Lower leg skin (tissue), 4 donors: ENCODE measurements at places on chromosomes 5 and 9.

DNA sequence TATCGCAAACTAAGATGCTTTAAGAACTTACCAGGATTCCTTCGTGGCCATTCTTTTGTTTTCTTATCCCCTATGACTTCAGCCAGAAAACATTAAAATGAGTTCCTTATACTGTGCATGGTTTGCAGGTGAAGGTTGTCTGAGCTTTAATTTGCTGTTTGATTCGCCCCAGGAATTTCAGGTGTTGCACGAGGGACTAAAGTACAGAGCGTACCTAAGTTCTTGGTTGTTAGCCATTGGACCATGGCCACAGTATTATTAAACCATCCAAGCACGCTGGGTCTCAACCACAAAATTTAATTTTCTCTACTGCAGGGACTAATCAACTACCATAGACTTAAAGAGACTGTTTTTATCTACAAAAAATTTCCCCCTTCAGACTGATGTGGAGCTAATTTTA, 208.4 kb upstream of the MPDZ start:
- no peak for DNase-seq

GRCh38 chr9:115373000-115373709, 255.2 kb upstream of the TNC start:
- DNase-seq, result no peak

GRCh38 chr9:89873801-89874200, 269.0 kb downstream of the GADD45G start:
- DNase-seq, result no peak

GRCh38 chr5:146306838-146307237, 31.8 kb upstream of the POU4F3 start:
- no peak for DNase-seq

DNA sequence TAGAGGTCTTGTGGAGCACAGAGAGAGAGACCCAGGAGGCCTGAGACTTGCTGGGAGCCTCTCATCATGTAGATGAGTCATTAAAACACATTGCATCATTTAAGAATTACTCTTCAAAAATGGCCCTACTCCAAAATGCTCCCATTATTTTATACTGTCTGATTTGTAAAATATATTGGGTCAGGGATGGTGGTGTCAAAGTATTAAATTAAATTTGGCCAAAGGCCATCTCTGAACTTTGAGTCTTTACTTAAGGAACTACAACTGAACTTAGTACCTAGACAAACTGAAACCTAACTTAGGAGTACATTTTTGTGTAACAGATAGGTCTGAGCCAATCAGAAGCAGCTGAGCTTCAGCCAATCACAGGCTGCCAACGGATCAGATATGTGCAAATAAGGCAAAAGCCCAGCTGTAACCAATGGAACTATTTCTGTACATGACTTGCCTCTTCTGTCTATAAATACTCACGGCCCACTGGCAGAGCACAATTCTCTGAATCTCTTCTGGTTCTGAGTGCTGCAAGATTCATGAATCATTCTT, 657.2 kb downstream of the TLE1 start:
- DNase-seq, result no peak

DNA sequence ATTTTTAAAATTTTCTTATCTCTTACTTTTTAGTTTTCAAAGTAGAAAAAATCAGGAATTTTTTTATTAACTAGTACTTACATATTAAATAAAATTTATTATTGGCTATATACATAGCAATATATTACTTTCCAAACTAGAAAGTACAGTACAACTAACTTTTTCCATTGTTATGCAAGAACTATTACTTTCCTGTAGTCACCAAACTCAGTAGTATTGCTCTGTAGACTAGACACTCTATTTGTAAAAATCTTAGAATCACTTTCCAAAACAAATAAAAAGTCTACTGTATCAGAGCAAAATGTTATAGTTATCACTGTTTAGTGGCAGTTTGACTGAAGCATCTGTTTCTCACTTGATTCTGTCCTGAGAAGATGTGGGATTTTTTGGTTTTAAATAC, 55.3 kb upstream of the MACIR start:
- DNase-seq, result no peak

- no peak for DNase-seq
Observed at GRCh38 chr9:34437006-34437925, 21.1 kb downstream of the FAM219A start.

- no peak for DNase-seq
Observed at GRCh38 chr9:34059281-34059680, 10.6 kb upstream of the UBAP2 start.

DNA sequence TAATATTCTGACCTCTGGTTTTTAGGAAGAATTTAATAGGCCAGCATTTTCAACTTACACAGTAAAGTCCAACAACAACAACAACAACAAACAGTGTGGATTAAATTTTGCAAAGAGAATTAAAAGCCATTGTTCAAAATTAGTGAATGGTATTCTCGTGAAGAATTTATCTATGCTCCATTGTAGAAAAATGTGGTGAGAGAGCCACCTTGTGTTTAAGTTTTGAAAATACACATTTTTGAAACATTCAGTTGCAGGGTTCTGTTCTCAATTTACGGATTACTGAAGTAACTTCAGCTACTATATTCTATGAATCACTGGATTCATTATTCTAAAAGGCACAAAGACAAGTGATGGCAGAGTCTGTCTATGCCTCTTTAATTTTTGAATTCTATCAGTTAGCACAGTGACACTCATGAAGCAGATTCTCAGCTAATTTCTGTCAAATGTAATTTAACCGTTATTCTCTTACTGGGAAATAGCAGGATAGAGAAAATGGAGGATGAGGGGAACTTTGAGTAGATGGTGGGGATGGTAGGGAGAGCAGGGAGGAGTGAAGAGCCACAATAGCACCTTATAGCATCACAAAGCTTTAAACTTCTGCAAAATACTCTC, 11.0 kb downstream of the CCDC152 start:
- DNase-seq, result no peak
